ENCODE measurements at places on chromosomes 3 and 15. TPM values are rescaled to one million over a fixed set of nuclear protein-coding genes. Genes with fewer than 3 reads are reported as not detected.

The STRIT1 gene
- not detected for total RNA-seq

The FANCD2OS gene
- total RNA-seq, result not detected

The MYNN gene
- total RNA-seq, result 31.6 TPM

The C3orf49 gene
- not detected for total RNA-seq

The ACKR2 gene
- 1.3 TPM for total RNA-seq

The WNT5A gene
- total RNA-seq, result 3.9 TPM

The CHL1 gene
- 0.26 TPM for total RNA-seq

The MCTP2 gene
- 20.0 TPM for total RNA-seq

The IL17RC gene
- total RNA-seq, result 21.1 TPM

The CEP19 gene
- 1.3 TPM for total RNA-seq

The CKMT1A gene
- total RNA-seq, result 38.8 TPM

The TMEM108 gene
- total RNA-seq, result not detected

The HES1 gene
- total RNA-seq, result 46.6 TPM

DNA sequence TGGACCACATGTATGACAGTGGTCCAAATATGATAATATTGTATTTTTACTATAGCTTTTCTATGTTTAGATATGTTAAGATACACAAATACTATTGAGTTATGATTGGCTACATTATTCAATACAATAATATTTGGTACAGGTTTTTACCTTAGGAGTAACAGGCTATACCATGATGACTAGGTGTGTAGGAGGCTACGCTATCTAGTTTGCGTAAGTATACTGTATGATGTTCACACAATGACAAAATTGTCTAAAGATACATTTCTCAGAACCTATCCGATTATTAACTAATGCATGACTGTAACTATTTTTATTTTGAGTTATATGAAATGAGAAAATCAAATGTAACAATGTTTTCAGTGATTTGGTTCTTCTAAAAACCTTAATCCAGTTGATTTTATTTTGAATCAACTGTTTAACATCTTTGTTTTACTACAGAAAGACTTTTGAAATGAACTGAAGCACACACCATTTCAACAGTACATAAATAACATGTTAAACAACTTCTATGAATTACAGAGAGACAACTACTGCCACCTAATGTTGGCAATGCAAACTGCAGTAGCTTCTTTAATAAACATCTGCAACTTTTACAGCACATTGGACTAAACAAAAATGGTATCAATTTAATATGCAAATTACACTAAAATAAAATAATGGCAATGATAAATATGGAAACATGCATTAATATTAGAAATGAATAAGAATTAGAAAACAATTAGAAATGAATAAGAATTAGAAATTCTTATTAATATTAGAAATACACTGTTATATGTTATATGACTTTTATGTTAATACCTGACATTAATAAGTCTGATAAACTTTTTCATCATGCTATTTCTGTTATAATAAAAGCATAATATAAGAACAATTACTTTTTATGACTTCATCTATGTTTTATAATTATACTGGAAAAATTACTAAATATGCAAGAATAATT lies 255.7 kb downstream of the MBNL1 start:
- peak; percentile 64 for DNase-seq

- DNase-seq, result peak; percentile 95
Observed at GRCh38 chr15:74423431-74424257, 10.1 kb downstream of the SEMA7A start.

DNA sequence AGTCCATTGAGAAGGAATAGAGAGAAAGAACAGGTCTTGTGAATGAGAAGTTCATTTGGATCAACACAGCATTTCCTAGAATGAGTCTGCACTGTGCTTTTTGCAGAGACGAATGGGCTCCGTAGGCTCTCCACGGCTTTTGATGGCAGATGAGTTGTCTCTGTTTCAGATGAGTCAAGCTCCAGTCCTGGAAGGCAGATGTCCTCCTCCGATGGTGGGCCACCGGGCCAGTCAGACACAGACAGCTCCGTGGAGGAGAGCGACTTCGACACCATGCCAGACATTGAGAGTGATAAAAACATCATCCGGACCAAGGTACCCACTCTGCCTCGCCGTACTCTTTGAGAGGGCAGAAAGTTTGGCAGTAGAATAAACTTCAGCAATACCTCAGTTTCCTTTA lies 70.5 kb downstream of the SIDT1 start:
- no peak for DNase-seq

- peak; percentile 68 for DNase-seq
Observed at GRCh38 chr3:185280572-185281365, 26.9 kb upstream of the EHHADH start.

GRCh38 chr3:164458986-164459385 lies 619.3 kb downstream of the SI start:
- DNase-seq, result peak; percentile 16

DNA sequence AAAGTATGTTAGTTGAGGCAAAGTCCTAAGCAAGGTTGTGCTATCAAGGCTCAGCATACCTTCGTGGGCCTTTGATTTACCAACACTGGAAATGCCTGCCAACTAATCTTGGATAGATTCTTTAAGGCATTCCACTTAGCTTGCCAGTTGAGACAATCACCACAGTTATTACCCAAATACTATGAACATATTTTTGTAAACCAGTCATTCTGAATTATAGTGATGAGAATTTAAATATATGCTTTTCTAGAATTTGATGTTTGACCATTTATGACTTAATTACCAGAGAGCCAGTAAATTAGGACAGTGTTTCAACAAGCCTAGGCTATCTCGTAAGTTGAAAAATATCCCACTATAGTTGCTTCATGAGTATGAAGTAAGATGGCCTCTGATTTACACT lies 15.5 kb downstream of the TRIM59 start:
- no peak for DNase-seq

DNA sequence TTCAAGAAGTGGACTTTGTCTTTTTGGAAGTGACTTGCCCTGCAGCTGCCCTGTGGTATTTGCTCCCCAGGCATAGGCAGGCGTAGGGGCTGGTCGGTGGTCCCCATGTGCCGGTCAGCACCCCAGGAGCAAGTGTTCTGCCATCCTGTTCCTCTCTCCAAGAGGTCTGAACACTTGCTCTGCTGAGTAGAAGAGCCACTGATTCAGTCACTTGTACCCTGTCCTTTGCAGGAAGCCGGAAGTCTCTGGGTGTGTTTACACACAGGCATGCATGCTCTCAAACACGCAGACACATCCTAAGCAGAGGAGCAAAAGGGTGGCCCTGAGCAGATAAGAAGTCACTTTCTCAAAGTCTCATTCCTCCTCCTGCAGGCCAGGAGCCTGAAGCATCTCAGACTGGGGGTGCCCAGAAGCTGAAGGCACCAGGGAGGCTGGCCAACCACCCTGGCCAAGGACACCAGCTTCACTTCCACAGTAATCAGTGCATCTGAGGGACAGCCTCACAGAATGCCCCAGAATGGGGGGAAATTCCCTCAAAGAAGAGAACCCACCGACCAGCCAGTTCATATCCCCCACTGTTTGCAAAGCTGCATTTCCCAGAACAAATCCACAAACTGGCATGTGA lies 88.7 kb upstream of the POMGNT2 start:
- DNase-seq, result peak; percentile 6

GRCh38 chr15:70532531-70533186 lies 230.7 kb downstream of the UACA start:
- no peak for DNase-seq

DNA sequence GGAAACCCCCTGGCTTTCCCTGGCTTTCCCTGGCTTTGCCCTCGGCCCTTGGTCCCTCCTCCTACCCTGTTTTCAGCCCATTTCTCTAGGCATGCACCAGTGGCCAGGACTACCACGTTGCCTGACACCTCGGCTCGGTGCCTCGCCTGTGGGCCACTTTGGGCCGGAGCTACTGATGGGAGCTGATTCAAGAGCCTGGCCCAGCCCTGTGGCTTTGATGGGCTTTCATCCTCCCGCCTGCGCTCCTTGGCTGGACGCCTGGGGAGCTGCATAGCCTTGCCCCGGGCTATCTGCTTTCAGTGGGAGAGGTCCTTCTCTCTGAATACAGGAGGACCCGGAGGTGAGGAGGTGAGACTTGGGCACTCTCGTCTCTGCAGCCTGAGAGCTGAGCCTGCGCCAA lies 192.7 kb upstream of the HES1 start:
- no peak for DNase-seq

- no peak for DNase-seq
Observed at GRCh38 chr3:128845119-128845777, 34.2 kb upstream of the ACAD9 start.

DNA sequence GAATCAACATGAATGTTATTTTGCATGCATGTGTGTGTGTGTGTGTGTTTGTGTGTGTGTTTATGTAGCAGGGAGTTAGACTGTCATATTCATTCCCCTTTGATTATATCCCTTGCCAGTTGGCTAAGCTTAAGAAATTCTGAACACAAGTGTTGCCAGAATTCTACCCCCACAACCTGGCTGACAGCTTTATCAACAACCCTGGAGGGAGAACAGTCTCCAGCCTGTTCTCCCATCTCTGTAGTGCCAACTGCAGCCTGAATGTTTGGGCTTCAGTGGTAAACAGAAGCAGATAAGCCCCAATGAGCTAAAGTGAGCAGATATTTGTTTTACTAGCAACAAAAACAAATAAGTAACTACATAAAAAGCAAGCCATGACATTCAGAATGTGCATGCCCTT lies 162.6 kb upstream of the ABI3BP start:
- no peak for DNase-seq

GRCh38 chr15:59532770-59533379 lies 78.7 kb upstream of the GCNT3 start:
- peak; percentile 42 for DNase-seq

- peak; percentile 47 for DNase-seq
Observed at GRCh38 chr15:35293353-35294130, 208.4 kb upstream of the NANOGP8 start.

- peak; percentile 97 for DNase-seq
Observed at GRCh38 chr3:72628065-72628464, 220.2 kb downstream of the SHQ1 start.

DNA sequence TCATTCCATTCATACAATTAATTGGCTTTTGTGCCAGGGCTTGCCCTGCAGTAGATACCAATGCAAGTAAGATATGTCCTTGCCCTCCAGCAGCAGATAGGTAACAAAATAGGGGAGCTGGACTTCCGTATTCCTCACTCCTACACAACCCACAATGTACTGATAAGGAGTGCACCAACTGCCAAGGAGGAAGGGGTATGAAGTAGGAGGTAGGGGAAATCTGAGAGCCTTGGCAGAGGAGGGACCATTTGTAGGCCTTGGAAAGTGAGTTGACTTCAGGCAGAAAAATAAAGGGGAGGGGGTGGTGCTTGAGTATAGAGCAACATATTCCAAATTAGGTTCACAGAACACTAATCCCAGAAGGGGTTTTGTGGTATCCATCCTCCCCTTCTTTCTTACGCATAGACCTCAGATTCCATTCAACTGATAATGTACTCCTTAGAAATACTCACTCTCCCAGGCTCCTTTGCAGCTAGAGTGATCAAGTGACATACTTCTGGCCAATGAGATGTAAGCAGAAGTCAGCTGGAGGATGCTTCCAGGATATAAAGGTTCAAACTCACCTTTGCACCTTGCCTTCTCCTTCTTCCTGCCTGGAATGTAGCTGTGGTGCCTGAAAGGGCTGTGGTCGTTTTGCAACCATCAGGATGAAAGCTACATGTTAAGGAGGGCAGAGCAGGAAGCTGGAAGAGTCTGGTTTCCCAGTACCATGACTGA lies 127.1 kb upstream of the SMAD3 start:
- no peak for DNase-seq

GRCh38 chr3:11601446-11602238 lies 42.1 kb downstream of the VGLL4 start:
- DNase-seq, result no peak

DNA sequence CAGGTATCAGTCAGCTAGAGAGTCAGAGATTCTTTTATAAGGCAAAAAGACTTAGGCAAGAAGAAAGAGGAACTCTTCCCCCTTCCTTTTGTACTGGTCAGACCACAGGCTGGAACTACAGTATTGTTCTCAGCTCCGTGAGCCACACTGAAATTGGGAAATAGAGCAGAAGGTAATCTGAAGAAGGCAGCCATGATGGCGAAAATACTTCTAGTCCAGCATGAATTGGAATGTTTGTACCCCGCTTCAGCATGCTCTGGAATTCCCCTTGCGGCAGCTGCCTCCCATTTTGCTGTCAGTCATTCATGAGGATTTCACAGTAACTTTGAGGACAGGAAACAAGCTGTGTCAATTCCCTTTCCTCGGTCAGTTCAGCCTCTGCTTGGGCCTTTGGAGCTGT lies 96.2 kb downstream of the CORO2B start:
- DNase-seq, result peak; percentile 81

DNA sequence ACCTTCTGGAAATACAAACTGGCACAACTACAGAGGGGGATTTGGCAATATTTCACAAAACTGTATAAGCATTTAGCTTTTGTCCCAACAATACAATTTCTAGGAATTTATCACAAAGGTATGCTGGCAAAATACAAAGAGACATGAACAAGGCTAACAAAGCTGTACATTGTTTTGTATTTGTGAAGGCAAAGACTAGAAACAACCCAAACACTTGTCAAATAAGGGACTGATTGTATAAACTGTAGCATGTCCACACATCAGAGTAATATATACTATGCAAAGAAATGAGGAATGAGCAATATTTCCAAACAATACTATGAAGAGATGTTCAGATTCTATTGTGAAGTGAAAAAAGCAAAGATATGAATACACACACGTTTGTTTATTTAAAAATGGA lies 26.4 kb downstream of the CP start:
- DNase-seq, result no peak

- DNase-seq, result no peak
Observed at GRCh38 chr3:16912400-16913263, 27.9 kb downstream of the PLCL2 start.

GRCh38 chr3:25804676-25805075 lies 14.8 kb downstream of the OXSM start:
- DNase-seq, result no peak

DNA sequence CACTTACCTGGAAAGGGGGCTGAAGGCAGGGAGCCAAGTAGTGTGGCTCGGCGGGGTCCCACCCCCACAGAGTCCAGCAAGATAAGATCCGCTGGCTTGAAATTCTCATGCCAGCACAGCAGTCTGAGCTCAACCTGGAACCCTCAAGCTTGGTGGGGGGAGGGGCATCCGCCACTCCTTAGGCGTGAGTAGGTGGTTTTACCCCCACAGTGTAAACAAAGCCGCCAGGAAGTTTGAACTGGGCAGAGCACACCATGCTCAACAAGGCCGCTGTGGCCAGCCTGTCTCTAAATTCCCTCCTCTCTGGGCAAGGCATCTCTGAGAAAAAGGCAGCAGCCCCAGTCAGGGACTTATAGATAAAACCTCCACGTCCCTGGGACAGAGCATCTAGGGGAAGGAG lies 156.3 kb downstream of the KBTBD8 start:
- no peak for DNase-seq

DNA sequence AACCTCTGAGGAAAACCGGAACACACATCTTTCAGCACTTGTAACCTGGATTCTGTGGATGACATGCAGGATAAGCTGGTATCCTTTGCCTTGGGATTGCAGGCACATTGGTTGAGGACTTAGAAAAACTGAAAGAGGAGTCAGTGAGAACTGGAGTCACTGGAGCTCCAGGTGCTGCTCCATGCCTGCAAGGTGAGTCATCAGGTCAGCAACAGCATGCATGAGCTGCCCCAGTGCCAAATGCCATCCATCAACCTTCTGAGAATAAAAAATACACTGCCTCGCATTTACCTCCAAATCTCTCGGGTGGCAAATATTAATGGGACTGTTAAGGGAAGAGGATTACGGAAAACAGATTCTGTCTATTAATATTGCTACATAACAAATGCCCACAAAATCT lies 729.1 kb downstream of the NTRK3 start:
- DNase-seq, result peak; percentile 10

Data from bronchial epithelial cell (primary cell).